ENCODE measurements at places on chromosomes 4 and X.

- DNase-seq, result no peak
Observed at GRCh38 chrX:19829814-19830213, 57.6 kb downstream of the SH3KBP1 start.

- no peak for DNase-seq
Observed at GRCh38 chr4:102263024-102263787, 82.1 kb downstream of the SLC39A8 start.

DNA sequence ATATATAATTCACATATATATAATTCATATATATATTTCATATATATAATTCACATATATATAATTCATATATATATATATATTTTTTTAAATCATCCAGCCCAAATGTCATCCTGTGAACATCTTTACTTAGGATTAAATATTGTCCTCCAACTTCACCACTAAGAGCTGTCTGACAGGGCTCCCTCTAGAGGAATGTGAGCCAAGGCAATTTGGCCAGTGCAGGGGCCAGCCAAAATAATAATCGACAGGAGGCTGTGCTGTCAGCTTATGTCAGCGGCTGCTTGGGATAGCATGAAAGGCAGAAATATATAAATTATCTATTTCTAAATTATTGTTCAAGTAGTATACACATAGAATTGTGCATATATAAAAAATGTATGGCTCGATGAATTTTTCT is 29.5 kb downstream of the EGFL6 start:
- no peak for DNase-seq

DNA sequence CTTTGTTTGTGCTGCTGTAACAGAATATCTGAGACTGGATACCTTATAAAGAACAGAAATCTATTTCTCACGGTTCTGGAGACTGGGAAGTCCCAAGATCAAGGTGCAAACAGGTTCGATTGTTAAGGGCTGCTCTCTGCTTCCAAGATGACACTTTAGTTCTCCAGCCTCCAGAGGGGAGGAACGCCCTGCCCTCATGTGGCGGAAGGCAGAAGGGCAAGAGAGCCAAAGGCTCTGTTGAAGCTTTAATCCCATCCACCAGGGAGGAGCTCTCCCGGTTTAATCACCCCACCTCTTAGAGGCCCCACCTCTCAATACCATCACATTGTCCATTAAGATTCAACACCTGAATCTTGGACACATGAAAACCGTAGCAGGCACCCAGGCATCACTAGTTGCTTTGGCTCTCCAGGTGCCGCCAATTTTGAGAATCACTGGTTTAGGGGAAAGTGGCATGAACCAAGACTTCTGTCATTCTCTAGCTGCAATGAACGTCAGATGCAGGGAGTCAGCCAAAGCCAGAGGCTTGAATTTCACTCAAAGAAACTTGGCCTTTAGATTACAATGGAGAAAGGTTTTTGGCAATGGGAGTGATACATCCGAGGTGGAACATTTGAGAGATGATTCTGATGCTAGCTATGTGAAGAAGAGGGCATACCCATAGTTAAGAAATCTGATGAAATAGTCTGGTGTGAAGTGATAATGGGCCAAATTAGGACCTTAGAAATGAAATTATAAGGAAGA is 15.7 kb downstream of the FHL1 start:
- no peak for DNase-seq

- no peak for DNase-seq
Observed at GRCh38 chrX:40878766-40879165, 143.4 kb upstream of the MED14 start.

DNA sequence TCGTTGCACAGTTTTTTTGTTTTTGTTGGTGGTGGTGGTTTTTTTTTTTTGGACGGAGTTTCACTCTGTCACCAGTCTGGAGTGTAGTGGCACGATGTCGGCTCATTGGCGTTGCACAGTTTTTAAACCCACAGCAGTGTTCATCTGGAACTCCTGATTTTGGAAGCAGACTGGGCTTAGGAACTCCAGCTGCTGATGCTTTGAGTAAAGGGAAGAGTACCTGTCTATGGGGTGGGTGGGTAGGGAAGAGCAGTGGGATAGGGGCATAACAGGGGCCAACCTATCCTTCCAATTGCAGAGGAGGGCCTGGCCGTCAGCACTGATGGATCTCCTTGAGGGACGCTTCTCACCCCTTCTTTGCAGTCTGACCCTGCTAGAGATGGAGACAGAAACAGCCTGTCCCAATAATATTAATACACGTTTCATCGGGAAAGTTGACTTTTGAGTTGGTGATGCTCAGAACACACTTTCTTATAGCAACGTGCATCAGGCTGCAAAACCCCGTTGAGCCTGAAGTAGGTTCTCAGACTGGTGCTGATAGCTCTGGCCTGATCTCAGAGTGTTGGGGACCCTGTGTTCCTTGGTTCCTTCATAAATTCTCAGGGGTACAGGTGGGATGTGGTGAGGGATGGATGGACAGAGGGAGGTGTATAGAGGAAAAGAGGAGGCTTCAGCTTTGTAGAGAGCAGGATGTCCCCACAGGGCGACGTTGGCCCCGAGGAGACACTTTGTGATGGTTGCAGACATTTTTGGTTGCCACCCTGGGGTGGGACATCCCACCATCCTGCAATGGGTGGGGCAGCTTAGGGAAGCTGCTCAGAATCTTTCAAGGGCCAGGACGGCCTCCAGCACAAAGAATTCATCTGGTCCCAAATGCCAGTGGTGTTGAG is 2.3 kb downstream of the CD99 start:
- DNase-seq, result no peak

DNA sequence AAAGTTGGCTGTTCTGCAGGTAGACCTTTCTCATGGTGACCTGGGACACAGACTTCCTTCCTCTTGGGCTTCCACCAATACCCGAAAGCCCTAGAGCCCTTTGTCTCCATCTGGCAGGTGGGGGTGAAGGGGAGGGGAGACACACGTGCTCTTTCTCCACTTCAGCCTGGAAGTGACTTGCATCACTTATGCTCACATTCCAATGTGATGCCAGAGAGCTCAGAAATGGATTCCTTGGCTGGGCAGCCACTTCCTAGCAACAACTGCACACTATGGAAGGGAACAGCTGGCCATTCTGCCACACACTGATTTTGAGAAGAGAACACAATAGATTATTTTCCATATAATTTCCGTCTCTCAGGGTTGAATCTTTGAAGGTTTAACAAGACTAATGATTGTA is 36.3 kb downstream of the C4orf51 start:
- DNase-seq, result no peak

DNA sequence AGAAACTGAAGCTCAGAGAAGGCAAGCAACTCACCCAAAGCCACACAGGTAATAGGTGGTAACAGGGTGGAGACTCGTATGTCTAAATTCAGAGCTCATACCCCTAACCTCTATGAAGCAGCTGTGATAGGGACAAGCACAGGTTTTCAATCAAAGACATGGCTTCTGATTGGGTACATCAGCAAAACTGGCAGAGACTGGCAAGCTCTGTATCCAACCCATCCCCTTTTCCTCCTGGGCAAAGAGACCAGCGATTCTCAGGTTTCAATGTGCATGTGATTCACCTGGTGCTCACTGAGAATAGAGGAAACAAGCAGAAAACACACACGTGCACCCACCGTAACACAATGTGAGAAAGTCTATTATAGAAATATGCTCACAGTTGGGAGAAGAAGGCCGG is 153.0 kb downstream of the SMIM20 start:
- no peak for DNase-seq

DNA sequence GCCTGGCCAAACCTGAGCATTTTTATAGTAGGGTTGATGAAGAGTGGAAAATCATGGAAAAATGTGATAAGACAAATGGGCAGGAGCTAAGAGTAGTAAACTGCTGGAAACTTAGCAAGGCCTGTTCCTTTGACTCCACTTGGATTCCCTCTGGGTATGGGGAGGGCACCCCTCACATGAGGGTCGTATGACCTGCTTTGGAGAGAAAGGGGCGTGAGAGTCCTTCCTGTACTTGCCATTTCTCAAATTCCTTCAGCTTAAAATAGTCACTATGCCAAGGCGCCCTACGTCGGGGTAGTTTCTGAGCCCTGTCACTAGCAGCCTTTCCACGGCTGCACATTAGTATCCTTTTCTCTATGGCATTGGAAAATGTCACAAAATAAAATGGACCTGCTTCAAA is 49.1 kb downstream of the GPRIN3 start:
- no peak for DNase-seq

- no peak for DNase-seq
Observed at GRCh38 chr4:42339935-42340406, 57.3 kb upstream of the SHISA3 start.

DNA sequence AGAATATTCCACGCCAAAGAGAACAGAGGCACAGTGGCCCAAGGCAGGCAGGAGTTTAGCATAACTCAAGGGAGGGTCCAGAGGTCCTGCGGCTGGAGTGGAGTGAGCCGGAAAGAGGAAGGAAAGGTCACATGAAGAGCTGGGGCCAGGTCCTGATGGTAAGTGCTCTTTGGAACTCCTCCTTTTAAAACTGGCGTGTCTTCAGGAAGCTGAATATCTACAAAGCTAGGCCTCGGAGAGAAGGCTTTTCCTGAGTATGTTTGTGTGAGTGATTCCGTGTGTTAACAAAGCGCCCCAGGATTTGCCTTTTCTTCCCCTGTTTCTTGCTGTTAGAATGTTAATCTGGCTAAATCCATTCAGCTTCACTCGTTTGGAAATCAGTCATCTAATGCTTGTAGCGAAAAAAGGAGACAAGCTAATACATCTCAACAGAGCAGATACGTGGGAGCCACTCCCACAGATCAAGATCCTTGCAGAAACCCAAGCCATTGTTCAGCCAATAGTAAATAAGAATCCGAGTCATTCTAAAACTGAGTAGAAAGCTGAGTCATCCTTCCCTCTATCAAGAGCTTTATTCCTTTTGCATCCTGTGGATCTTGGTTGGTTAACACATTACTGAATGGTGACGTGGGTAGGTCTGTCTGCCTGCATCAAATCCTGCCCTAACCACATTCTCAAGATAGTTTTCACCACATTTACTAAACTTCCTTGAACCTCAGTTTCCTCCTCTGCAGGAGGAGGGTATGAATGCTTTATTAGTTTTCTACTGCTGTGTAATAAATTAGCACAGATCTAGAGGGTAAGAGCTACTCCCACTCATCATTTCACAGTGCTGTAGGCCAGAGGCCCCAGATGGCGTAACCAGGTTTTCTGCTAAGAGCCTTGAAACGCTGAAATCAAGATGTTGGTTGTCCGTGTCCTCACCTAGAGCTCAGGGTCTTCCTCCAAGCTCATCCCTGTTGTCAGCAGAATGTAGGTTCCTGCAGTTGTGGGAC is 43.2 kb upstream of the RBM47 start:
- DNase-seq, result no peak

GRCh38 chr4:37397505-37397904 is 153.0 kb downstream of the NWD2 start:
- DNase-seq, result no peak

DNA sequence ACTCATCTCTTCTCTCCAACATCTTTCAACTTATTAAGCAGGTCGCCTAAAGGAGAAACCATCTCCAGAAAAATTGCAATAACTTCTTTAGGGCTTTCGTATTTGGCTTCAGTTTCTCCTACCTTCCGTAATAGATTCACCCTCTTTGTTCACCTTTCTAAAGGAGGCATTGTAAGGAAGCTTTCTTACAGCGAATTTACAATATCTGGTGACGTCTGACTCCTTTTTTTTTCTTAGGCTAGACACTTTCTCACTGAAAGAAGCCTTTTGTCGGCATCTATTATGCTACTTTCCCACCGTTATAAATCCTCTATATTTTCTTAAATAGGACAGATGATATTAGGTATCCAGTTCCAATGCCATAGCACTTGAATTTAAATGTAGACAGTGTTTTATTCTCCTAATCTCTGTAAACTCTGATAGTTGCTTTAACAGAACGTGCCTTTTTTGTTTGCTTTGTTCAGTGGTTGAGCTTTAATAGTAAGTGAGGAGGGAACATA is 302.4 kb downstream of the IL1RAPL1 start:
- no peak for DNase-seq

DNA sequence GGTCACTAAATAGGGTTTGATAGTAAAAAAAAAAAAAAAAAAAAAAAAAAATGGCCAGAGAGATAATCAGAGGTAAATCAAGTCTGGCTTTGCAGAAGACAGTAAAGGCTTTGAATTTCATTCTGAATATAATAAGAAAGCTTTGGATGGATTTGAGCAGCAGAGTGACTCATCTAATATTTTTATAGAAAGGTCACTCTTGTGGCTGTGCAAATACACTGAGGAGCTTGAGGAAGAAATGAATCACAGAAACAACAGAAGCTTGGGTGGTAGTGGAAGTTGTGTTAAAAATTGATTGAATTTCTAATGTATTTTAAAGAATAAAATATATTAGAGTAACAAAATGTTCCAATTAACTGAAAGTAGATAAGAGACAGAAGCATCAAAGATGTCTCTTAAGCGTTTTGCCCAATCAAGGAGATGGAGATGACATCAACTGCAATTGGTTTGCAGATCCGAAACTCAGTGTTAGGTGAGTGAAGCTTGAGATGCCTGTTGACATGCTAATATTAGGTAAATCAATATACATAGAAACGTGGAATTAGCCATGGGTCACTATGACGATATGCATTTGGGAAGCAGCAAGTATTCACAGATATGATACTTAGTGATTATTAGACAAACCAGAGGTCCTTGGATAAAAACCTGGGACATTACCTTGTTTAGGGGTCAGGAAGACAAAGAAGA is 280.5 kb downstream of the GPM6A start:
- DNase-seq, result no peak

GRCh38 chr4:87632469-87632868 is 17.6 kb upstream of the DMP1 start:
- no peak for DNase-seq

DNA sequence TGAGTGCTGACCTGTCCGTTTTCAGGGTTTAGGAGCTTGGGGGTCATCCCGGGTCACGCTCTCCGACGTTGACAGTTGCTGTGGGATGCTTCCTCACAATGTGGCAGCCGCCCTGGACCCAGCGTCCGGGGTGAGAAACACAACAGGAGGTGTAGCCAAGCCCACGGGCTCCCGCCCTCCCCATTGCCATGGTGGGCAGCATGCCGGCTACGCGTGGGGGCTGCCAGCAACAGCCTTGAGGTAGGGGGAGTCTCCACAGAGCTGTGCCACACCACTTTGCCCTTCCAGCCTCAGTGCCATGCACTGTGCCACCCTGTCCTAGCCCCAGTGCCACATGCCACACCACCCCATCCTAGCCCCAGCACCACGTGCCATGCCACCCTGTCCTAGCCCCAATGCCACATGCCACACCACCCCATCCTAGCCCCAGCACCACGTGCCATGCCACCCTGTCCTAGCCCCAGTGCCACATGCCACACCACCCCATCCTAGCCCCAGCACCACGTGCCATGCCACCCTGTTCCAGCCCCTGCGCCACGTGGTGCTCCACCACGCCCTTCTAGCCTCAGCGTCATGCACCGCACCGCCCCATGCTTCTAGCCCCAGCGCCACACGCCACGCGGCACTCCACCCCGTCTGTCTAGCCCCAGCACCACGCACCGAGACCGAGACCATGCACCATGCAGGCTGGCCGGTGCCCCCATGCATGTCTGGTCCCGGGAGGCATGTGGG is 8.5 kb upstream of the HGFAC start:
- DNase-seq, result no peak

All from stimulated activated CD8-positive, alpha-beta memory T cell treated with anti-CD3 and anti-CD28 coated beads, Interleukin-15, amount 100 ng/mL, for 4 hours (primary cell).